ENCODE measurements at places on chromosomes 11 and 22.
A peak's percentile ranks its signal among the peaks of the same experiment; 100 is the strongest.

DNA sequence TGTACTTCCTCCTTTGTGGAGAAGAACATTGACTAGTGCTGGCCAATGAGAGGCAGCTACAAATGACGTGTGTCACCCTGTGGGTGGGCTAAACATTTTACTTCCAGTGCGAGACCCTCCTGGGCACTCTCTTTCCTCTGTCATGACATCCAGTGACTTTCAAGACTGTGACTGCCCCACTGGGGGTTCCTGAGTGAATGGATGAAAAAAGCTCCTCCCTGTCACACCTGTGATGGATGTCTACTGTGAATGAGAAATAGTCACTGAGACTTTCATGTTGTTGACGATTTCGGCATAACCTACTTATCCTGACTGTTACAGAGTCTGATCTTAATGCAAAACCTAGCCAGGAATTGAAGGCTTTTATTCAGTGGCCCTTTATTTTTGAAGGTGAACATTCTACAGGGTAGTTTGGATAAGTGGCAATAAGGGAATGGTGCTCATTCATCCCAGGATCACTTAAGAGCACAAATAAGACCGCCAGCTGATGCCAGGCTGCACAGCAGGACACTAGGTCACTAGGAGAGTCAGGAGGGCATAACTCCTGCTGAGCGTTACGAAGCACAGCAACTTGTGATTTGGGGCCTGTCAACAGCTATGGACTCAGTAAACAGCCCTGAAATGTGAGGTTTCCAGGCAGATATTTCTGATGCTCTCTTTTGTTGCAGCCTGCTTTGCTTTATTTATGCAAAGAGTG lies 636.6 kb downstream of the NTM start:
- DNase-seq: no peak

GRCh38 chr11:117328375-117329010 lies 839 bp downstream of the CEP164 start:
- no peak for DNase-seq

- no peak for DNase-seq
Observed at GRCh38 chr22:49366437-49366836, 461.2 kb downstream of the BRD1 start.

DNA sequence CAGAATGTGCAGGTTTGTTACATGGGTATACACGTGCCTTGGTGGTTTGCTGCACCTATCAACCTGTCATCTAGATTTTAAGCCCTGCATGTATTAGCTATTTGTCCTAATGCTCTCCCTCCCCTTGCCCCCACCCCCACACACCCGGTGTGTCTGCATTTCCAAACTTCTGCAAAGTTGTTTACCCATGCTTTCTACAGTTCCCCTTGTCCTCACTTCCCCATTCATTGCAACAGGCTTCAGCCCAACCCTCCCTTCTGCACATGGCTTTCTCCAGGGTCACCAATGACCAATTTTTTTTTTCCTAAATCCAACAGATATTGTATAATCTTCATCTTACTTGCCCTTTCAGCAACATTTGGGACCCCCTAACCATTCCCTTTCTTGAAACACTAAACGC lies 32.0 kb upstream of the NUP50 start:
- no peak for DNase-seq

- DNase-seq: no peak
Observed at GRCh38 chr11:11117730-11118129, 235.3 kb downstream of the CSNK2A3 start.

- no peak for DNase-seq
Observed at GRCh38 chr22:30208631-30209603, 37.6 kb downstream of the LIF start.

DNA sequence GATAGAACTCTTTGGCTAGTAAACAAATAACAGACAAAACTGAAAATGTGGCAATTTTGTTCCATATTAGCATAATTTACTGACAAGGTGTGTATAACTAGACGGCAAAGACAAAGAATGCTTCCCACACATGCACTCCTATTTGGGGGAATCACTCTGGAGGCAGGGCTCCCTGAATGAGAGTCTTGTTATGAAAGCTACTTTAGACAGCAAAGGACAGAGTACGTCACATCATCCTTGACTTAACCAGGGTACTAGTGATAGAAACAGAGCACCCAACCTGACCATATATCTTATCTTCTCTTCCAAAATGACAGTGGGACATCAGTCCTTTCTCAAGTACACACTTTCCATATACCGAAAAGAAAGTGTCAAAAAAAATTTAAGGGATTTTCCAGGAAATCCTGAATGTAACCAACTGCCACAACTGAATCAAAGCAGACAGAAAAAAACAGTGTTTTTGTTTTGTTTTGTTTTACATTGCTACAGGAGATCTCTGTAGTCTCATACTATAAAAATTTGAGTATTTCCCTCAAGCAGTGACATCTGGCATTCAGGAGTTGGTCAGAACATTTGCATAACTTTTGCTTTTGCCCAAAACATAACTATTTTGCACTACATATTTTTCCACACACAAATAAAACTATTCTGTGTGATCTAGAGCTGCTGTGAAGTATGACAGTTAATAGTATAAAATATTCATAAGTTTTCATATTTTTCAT lies 98.9 kb downstream of the ARHGAP20 start:
- DNase-seq: no peak

- DNase-seq: no peak
Observed at GRCh38 chr22:17999851-18000250, 24.5 kb downstream of the MICAL3 start.

- DNase-seq: no peak
Observed at GRCh38 chr22:28103596-28103995, 184.5 kb upstream of the PITPNB start.

DNA sequence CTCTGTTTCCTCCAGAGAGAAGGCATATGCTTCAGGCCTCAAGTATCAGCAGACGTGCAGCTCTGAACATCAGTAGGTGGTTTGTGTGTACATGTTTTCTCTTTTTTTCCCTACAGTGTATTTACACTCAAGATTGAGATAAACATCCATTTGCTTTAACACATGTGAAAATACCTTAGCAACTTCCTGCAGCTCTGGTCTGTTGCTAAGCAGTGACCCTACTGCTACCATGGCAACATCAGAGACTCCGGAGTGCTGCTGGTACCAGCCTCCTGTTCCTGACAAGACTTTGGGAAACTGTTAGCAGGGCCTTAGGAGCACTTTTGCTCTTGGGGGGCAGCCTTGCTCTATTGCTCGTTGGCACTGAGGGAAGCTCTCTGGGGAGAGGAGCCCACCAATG lies 221.2 kb upstream of the PLET1 start:
- DNase-seq: no peak

DNA sequence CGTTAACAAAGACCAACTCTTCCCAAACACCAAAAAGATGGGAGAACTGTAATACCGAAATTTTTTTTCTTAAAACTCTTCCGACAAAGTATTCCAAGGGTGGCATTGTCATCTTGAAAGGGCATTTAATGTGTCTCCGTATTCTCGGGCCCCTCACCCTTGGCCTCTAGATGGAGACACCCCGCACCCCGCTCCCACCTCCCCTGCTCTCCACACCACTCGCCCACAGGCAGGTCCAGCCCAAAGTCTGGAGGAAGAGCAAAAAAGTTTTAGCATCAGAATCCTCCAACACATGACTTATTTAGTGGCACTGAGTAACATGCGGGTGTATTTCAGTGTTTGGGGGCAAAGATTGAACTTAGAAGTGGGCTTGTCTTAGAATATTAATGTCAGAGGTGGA lies 20.7 kb downstream of the SPATA19 start:
- DNase-seq: no peak

GRCh38 chr11:76807206-76807875 lies 24.2 kb downstream of the TSKU start:
- DNase-seq: peak; percentile 69

DNA sequence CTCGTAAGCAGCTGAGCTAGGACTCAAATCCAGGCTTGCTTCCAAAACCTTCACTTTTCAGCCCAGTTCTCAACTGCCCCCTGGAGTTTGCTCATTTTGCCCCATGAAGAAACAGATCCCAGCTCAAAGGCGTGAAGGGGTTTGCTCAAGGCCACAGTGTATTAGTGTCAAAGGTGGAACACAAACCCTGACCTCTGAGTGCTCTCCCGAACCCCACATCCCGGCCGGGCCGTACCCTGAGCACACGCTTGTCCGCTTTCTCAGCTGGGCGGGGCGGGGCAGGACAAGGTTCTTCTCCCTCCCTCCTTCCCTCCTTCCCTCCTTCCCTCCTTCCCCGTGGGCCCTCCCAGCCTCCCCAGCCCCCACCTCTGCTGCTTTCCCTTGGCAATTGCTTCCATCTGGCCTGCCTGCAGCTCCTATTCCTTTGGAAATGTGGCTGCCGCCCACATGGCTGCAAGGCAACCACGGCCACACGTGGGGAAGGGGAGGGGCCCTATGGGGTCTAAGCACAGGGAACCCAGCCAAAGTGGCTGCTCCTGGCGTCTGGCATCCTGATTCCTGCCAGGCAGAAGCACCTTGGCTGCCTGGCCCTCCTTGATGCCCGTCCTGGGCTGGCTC lies 4.1 kb downstream of the ST3GAL4 start:
- no peak for DNase-seq

DNA sequence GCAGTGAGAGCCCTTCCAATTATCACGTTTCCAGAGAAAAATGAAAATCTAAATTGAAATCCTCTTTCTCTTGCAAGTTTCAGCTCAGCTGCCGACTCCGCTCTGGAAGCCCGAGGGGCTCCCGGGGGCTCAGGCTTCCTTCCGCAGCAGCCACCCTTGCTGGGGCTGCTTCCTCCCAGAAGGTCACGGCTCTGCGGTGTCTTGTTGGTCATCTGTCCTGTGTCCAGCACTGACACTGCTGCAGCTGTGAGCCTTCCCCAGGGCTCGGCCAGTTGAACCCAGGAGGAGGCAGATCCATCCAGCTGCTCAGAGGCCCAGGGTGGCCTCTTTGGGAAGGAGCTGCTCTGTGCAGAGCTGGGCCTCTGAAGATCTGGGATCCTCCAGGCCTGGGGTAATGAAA lies 1337.2 kb downstream of the TBC1D22A start:
- DNase-seq: no peak

DNA sequence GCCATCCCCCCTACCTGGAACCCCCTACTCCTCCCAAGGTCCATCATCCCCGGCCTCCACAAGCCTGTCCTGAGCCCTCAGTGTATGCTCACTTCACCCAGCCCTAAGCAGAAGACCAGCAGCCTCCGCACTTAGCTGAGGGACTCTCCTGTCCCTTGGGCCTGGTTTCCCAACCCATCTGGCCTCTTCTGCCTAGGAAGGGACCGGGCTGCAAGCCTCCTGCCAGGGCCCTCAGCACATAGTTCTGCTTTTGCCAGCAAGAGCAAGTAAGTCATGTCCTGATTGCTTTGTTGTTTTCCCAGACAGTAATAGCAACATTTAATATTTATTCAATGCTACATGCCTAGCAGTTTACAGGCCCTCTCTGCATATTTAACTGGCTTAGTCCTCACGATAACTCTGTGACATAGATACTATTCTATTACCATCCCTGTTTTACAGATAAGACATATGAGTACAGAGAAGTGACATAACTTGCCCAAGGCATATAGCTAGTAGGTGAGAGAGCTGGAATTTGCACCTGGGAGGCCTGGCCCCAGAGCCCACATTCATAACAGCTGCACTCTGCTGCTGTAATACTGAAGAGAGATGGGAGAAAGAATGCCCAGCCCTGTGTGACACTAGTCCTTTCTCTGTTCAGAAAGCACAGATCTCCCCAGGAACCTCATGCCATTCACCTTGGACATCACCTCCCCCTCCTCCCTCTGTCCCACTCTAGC lies 139.2 kb downstream of the PARVA start:
- DNase-seq: no peak

- no peak for DNase-seq
Observed at GRCh38 chr22:35380013-35380412, 883 bp upstream of the HMOX1 start.

All from activated T-cell treated with anti-CD3 and anti-CD28 coated beads for 48 hours (primary cell).